ENCODE measurements at places on chromosomes 3 and 15.

DNA sequence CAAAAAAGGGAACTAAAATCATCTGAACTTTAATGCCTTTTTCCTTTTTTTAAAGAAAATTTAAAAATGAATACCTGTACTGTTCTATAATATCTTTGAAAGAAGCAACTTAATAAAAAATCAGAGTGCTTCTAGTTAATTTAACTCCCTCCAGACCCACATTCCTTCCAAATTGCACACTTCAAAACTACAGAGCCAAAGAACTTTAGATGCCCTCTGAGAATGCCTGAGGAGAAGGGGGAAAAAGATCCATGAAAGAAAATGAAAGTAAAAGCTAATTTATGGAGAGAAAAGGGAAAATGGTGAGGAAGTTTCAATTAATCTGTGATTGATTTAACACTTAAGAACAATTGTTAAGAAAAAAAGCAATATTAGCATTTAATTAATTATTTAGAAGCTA is 1141.6 kb downstream of the IGSF11 start:
- no peak for DNase-seq

DNA sequence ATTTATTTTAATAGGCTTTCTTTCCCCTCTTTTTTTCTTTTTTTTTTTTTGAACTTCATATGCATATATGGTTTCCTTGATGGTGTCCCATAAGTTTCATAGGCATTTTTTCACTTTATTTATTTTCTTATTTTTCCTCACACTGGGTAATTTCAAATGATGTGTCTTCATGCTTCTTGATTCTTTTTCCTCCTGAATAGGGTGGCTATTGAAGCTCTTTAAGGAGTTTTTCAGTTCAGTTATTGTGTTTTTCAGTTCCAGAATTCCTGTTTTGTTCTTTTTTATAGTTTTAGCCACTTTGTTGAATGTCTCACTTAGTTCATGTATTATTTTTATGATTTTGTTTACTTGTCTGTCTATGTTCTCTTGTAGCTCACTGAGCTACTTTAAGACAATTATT is 273.2 kb downstream of the NFKBIZ start:
- DNase-seq, result no peak

DNA sequence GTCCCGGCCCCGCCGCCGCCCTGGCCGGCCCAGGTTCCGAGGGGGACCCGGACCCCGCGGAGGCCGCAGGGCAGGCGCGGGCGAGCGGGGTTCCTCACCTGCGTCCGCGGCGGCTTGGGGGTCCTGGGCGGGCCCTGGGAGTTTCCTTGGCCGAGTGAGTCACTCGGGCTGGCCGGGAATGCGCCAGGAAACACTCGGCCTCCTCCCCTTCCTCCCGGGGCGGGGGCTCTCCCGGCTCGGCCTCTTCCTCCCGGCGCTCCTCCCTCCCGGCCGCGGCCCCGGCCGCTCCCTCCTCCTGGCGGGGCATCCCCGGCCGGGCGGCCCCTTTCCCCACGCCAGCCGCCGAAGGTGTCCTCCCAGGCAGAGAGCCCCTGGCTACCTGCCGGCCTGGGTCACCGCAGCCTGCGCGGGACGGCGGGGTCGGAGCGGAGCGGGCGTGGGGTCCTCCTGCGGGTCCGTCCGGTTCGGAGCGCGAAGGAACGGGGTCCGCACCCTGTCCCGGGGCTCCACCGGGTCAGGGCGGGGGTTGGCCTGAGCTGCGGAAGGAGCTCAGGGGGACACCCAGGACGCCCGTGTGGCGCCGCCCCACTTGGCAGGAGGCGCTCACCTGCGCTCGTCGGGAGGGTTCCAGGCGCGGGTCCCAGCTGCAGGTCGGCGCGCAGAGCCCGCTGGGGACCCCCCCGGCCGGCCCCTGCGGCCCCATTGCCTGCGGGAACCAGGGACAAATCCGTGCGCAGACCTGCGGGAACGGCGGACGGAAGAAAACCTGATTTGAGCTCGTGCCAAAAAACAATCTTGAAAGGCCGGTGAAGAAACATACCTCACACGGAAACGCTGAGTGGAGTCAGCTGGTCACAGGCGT is at the start of gene CYFIP1:
TSS of gene CYFIP1 (minus strand) at position 180 of the 862 bp plus-strand sequence. CDS start 33,083 bp downstream, outside the sequence.
- no peak for DNase-seq

DNA sequence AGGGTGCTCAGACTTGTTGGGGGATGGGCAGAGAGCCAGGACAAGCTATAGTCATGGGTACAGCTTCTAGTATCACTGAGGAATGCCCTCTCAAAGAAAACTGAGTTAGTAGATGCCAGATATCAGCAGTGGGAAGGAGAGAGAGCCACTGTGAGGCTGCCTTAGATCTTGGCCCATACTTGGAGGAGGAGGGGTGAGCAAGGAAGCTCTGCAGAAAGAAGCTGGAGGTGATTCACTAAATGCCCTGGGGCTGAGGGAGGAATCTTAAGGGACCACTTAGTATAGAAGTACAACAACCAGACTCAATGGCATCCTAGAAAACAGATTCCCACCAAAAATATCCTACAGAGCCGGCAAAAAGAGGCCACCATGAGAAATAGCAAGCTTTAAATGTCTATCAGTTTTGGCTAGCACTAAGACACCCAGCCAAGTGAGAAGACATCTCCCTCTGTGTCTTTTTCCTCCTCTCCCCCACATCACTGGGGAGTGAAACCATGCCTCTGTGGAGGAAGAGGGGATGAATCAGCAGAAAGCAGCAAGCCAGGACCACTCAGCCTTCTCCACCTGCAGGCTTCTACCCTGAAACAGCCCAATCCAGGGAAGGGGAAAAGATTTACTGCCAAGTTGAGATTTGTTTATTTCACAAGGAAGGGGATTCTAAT is 282.5 kb upstream of the STT3B start:
- no peak for DNase-seq

DNA sequence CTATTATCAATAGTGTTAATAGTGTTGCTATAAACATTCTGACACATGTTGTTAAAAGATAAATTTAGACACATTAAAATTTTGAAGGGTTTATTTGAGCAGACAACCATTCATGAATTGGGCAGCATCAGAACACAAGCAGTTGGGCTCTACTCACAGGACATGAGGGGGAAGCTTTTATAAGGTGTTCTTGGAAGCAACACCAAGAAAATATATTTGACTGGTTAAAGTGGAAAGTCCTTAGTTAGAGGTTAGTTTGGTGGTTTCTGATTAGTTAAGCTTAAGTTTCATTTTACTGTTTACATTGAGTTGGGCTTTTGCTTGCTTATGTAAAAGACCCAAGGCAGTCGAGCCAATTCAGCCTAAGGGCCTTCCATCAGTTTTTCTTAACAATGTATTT is 220.7 kb downstream of the CD47 start:
- DNase-seq, result no peak

- DNase-seq, result no peak
Measured at GRCh38 chr3:53181528-53181927, 20.5 kb downstream of the PRKCD start.

DNA sequence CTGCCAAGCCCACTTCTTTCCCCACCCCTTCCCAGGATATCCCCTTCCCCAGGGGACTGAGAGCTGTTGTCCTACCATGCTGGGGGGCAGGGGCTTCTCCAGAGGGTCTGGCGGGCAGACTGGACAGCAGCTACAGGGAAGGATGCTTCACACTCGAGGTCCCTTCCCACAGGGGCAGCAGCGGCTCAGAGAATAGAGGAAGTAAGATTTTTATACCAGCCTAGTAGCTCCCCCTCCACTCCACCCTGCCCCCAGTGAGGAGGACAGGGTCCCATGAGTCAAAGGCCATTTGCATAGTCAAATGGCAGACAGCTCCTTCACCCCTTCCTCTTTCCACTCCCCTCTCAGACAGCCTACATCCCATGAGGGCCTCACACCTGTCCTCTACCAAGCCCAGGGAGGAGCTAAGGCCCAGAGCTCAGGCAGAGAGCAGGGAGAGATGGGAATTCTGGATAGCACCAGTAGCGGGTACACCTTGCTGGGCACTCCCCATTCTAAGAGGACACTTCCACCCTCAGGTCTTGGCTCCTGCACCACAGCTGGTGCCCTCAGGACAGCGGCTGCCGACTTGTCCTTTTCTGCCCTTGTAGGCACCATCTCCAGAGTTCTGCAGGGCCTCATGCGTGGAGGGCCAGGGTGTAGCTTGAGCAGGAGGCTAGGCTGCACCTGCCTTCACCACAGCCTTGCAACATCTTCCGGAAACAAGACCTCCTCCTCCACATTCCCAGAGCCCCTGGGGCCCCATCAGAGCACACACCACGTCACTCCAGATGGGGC is at the start of gene TLR9:
TSS of gene TLR9 (minus strand) at position 194 of the 777 bp plus-strand sequence. CDS start at position 78, 116 bp downstream.
- no peak for DNase-seq

GRCh38 chr15:21268436-21268940 is 171.8 kb downstream of the POTEB3 start:
- no peak for DNase-seq

- DNase-seq, result no peak
Measured at GRCh38 chr3:103083848-103084631, 649.2 kb downstream of the ZPLD1 start.

GRCh38 chr15:37586976-37587375 is 347.5 kb upstream of the TMCO5A start:
- DNase-seq, result no peak

- DNase-seq, result no peak
Measured at GRCh38 chr3:179156775-179157174, 8.6 kb downstream of the PIK3CA start.

DNA sequence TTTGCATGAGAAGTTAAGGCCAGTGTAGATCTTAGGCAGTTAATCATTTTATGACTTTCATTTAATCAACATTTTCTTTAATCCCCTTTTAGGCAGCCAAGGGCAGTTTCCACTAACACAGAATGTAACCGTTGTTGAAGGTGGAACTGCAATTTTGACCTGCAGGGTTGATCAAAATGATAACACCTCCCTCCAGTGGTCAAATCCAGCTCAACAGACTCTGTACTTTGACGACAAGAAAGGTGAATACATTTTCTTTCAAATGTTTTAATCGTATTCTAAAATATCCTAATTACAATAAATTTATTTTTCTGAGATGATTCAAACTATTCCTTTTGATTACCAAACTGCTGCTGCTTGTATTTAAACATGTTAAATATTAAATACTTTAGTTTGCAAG is 843.2 kb downstream of the CADM2 start:
- DNase-seq, result no peak

- DNase-seq, result no peak
Measured at GRCh38 chr3:33217866-33218445, 654 bp downstream of the SUSD5 start.

GRCh38 chr15:82554849-82555248 is 14.6 kb upstream of the RPS17 start:
- no peak for DNase-seq

GRCh38 chr3:46669191-46669999 is 24.1 kb downstream of the ALS2CL start:
- no peak for DNase-seq

GRCh38 chr15:73081321-73081958 is 29.2 kb downstream of the NEO1 start:
- DNase-seq, result no peak

GRCh38 chr15:44087578-44088465 is 107.2 kb downstream of the FRMD5 start:
- DNase-seq, result no peak

- no peak for DNase-seq
Measured at GRCh38 chr3:183227586-183227985, 25.5 kb upstream of the B3GNT5 start.
